Activated naive CD8-positive, alpha-beta T cell treated with anti-CD3 and anti-CD28 coated beads for 36 hours (primary cell): ENCODE measurements at places on chromosomes 12 and 14. TPM values are rescaled to one million over a fixed set of nuclear protein-coding genes. Genes with fewer than 3 reads are reported as not detected.

- no peak for DNase-seq
Measured at GRCh38 chr12:5244513-5244972, 187.4 kb upstream of the NTF3 start.

GRCh38 chr12:52230364-52231281 is 2.4 kb upstream of the KRT7 start:
- DNase-seq, result no peak

DNA sequence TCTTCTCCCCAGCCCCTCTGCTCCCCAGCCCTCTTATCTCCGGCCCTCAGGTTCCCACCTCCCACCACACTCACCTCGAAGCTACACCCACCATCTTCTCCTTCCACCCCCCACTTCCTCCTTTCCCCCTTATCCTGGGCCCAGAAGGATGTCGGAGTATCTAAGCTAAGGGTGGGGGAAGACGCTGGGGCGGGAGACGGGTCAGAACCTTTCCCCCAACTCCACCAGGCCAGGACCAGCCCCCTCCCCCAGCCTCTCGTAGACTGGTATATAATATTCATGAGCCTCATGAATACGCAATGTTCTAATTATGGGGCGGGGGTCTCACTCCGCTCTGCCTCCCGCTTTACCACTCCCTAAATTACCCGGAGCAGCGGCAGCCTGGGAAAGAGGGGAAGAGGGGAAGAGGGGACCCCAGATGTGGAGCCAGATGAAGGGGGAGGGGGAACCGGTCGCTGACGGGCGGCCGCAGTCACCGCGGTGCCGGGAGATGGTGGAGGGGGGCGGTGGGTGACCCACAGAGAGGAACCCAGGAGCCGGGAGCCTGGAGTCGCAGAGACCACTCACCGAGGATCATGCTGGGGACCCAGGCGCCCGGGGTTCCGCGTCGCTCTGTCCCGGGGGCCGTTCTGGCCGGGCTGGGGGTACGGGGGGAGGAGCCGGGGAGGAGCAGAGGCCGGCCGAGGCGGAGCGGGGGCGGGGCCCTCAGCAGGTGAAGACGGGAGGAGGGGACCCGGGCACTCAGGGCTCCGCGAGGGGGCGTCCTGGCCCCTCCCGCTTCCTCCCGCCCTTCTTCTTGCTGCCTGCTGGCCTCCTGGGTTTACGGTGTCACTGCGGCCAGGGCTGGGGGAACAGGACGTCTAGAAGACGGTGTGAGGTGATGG is 6.4 kb upstream of the ZNF385A start:
- DNase-seq, result peak; percentile 78

GRCh38 chr12:71282925-71283324 is 125.1 kb upstream of the TSPAN8 start:
- no peak for DNase-seq

- no peak for DNase-seq
Measured at GRCh38 chr12:108603743-108604142, 5.9 kb upstream of the TMEM119 start.

DNA sequence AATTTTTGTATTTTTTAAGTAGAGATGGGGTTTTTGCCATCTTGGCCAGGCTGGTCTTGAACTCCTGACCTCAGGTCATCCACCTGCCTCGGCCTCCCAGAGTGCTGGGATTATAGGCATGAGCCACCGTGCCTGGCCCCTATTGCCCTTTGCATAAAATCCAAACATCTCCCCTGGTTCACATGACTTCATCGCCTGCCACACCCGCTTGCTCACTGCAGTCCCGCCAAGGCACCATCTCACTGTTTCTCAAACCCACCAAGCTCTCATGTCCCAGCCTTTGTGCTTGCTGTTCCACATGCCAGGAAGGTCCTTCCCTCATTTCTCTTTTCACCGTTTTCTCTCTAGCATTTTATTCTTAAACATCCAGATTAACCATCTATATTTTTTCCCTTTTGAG is 9.7 kb downstream of the RHOF start:
- no peak for DNase-seq

- no peak for DNase-seq
Measured at GRCh38 chr12:22481547-22482104, 62.7 kb downstream of the C2CD5 start.

DNA sequence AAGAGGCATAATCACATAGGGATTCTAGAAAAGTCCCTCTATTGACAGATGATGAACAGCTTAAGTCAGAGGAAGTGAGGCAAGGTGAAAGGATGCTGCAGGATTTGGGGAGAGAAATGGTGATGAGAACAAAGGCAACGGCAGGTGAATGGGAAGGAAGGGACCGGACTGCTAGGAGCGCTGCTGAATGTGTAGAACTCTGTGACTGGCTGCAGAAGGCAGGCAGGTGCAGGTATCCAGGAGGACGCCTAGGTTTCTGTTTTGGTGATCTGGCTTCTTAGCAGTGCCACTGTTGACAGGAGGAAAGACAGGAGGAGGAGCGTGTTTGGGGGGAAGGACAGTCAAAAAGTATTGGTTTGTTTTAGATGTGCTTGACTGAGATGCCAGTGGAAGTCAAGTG is 58.4 kb upstream of the TTC7B start:
- no peak for DNase-seq

DNA sequence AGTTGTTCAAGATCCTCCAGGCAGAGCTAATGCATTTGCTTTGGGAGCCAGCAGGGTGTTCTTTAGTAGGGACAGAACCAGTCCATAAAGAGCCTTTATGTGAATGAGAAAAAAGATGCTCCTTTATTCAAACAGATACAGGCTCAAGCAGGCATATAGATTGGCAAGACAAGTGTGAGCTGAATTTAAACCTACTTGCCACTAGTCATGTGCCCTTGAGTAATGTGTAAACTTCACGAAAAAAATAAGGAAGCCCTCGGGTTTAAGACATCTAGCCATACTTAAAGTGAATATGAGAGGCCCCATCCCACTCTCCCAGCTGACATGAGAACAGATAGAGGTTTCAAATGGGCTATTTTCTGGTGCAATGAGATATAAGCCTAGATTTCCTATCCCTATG is 43.1 kb upstream of the STRAP start:
- DNase-seq, result no peak

DNA sequence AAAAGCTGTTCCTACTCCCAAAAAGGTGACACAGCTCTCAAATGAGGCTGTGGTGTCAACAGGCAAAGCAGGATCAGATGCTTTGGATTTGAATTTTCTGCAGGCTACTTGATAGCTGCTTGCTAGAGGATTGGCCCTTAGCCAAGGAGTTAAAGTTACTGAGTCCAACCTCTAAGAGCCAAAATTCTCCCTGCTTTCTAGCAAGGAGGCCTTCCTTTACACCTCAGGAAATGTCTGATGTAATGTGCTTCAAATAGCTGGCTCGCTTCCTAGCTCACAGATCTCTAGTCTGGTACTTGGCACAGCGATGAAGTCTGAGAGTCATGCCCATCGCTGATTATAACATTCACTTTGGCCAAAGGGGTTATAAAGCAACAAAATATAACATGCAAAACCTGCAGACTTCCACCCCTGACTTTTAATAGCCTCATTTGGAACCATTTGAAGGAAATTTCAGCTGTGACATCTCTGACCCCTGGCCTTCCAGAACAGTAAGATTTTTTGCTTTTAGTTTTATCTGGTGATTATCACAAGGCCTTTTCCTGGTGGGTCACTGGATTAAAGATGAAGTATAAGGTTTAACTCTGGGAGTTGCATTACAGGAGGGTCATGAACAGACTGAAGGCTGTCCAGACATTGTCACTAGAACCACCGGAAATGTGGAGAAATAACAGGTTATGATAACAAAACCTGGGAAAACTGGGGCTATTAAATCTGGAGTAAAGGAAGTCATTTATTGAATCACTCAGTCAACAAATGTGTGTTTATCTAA is 189.7 kb downstream of the EPS8 start:
- no peak for DNase-seq

GRCh38 chr12:108120863-108121165 is 8.3 kb upstream of the WSCD2 start:
- no peak for DNase-seq

DNA sequence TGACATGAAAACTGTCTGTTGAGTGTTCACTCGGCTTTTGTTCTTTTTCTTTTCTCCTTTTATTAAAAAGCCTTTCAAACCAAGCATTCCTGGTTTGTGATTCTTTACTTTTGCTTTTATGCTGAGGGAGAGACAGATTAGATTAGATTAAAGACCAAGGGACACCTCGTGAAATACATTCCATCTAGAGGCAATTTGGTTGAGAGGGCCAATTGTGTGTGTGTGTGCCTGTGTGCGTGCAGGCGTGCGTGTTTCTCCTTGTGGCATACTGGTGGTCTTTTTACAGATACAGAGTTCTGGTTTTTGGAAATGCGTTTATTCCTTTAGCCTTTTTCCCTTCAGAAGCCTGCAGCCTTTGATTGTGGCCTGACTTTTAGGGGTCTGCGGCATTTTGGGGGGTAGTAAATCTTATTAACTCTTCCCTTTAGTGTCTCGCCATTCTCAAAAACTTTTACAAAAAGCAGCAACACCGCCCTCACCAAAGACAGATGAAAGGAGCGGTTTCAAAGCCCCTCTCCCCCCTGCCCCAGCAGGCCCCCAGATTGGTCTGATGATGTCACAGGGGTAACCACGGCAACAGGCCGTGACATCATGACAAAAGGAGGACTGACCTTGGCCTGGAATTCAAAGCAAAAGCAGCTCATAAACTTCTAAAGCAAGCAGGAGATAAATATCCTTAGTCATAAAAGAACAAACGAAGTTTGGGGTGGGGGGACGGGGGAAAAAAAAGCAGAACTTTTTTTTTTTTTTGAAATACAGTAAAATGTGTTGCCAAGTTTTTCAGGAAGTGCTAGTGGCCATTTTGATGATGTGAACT is 84.1 kb upstream of the TBX3 start:
- DNase-seq, result no peak

GRCh38 chr14:101224356-101225156 is 321.0 kb upstream of the RTL1 start:
- no peak for DNase-seq

DNA sequence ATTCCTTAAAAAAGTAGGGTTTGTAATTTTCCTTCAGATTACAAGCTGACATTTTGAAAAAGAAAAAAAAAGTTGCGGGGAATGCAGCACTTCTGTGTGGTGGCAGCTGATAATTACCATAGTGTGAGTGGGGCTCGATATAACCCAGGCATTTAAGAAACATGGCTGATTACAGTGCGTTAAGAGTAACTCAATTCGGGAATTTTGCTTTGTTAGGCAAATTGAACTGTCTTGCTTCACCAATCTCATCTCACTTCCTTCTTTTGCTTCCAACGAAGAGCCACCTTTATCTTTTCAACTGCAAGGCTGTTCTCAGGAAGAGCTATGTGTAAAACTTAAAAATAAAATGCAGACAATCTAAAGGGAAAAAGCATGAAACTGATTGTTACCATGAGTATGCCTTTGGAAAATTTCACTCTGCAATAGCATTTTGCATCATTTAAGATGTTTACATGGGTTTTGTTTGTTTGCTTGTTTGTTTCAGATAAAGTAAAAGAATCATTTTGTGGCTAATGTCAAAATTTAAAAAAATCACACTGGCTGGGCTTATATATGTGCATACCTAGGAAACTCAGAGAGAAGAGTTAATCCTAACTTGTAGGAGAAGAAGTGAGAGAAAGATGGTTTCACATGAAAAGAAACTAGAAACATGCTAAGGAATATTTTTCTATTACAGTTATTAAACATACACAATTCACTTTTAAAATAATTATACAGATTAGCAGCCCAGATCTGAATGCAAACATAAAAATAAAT is 295.9 kb upstream of the ATP2B1 start:
- no peak for DNase-seq

GRCh38 chr12:2751686-2752085 is 43.1 kb upstream of the FKBP4 start:
- DNase-seq, result no peak

- DNase-seq, result peak; percentile 91
Measured at GRCh38 chr12:6961278-6961694, 9.2 kb downstream of the PHB2 start.

- no peak for DNase-seq
Measured at GRCh38 chr12:31853520-31853919, 105.7 kb upstream of the RESF1 start.

DNA sequence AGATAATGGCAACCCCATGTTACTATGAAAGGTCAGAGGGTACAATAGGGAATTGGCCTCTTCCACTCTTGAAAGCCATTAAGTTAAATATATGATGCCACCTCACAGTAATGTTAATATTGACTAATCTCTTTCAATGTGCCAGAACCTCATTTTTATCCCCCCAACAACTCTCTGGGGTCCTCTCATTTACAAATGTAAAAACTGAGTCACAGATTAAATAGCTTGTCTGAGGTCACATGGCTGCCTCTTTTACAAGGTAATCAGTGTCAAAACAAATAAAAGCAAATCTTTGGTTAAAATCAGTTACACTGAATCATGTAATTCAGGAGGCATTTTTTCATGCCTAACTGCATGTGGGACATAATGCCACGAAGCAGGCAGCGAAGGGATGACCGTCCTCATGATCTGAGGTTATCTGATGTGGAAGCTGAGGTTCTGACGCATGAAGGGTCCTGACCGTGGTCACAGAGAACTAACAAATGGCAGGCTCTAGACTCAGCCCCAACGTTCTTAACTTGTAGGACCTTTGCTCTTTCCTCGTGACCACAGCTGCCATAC is 78.5 kb downstream of the PTPN21 start:
- no peak for DNase-seq

GRCh38 chr12:19002216-19002615 is 127.3 kb upstream of the PLEKHA5 start:
- DNase-seq, result no peak

GRCh38 chr12:52349196-52349595 is 18.1 kb downstream of the KRT85 start:
- no peak for DNase-seq

- no peak for DNase-seq
Measured at GRCh38 chr12:59087077-59087673, 166.9 kb upstream of the LRIG3 start.

GRCh38 chr12:64667793-64668192 is 57.5 kb downstream of the RASSF3 start:
- DNase-seq, result no peak

The TAC3 gene
- 0.32 TPM for total RNA-seq

The LRIG3 gene
- not detected for total RNA-seq

The CIDEB gene
- total RNA-seq, result 6.0 TPM

The LRP1-AS gene
- not detected for total RNA-seq

The BMP4 gene
- not detected for total RNA-seq

The LMNTD1 gene
- not detected for total RNA-seq

The LUM gene
- total RNA-seq, result not detected

The ERP29 gene
- 79.9 TPM for total RNA-seq

The PTPN11 gene
- total RNA-seq, result 175 TPM

The RPL10L gene
- not detected for total RNA-seq

The SLCO1B1 gene
- not detected for total RNA-seq
